ENCODE measurements at places on chromosomes 7 and 10.

DNA sequence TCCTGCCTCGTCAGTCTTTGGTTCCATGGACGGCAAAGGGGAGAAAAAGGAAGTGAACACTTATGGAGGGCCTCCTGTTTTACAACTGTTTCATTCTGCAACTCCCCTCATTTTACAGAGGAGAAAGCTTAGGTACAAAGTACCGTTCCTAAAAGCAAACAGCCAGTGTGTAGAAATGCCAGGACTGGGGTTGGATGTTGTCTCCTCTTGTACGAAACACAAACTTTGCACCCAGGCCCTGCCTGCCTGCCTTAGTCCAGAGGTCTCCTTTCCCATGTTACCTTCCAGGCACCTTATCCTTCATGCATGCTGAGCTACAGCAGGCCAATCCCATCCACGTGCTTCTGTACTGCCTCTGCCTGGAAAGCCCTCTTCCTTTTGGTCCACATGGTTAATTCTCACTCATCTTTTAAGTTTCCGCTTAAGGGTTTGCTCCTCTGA, 86.0 kb downstream of the ICA1 start:
- no peak for DNase-seq

DNA sequence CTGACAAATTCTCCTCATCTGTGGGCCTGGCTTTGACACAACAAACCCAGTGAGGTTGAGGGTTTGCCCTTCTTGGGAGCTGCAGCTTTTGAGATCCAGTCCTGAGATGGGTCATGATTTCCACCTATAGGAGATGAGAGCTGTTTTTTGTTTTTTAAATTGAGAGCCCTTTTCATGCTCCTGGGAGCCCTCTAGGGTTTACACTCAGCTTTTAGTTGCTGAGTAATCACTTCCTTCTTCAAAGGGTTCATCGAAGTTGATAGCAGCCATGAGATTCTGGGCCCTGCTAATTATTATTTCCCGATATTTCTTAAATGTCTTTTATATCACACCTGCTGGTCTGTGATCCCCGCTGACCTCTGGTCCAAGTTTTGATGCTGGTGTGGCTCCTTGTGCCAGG, 47.3 kb upstream of the VIPR2 start:
- no peak for DNase-seq

GRCh38 chr7:141752634-141753033, 11.3 kb upstream of the TAS2R3 start:
- no peak for DNase-seq

DNA sequence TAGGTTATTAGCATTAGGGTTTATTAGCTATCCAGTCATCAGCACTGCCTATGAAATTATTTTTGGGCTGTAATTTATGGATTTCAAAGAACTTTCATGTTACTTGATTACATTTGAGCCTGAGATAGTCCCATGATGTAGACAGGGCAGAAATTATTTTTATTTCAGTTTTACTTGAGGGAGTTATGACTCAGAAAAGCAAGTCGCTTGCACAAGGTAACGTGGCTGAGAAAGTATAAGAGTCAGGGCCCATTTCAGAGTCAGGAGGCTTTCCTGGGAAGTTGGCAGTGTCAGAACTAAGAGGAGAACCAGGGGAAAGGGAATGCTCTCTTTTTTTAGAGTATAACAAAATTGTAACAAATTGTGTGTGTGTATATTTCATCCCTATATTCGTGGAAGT, 16.5 kb downstream of the GATA3 start:
- no peak for DNase-seq

DNA sequence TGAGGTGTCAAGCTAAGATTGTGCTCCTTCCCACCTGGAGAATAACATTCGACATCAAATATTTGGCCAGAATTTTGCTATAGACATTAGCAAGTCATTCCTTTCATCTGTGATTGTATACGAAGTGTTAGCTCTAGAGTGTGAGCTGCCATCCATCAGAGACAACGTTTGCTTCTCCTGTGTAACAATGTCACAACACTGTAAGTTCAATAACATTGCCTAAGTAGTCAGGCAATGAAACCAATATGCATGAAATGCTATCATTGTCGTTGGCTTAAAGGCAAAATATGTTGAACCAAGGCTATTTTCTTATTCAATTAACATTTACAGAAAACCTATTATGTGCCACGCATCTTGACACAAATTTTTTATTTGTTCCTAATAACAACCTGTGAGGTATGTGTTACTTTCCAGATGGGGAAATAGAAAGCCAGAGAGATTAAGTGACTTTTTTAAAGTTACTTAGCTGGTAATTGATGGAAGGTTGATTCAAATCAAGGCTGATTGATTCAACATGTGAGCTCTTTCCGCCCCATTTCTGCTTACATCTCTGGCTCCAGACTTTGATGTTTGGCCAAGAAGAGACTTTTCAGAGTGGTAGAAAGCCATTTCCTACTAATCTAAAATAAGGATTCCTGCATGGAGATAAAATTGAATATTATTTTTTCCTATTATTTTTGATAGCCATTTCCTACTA, 32.0 kb downstream of the BET1 start:
- no peak for DNase-seq

DNA sequence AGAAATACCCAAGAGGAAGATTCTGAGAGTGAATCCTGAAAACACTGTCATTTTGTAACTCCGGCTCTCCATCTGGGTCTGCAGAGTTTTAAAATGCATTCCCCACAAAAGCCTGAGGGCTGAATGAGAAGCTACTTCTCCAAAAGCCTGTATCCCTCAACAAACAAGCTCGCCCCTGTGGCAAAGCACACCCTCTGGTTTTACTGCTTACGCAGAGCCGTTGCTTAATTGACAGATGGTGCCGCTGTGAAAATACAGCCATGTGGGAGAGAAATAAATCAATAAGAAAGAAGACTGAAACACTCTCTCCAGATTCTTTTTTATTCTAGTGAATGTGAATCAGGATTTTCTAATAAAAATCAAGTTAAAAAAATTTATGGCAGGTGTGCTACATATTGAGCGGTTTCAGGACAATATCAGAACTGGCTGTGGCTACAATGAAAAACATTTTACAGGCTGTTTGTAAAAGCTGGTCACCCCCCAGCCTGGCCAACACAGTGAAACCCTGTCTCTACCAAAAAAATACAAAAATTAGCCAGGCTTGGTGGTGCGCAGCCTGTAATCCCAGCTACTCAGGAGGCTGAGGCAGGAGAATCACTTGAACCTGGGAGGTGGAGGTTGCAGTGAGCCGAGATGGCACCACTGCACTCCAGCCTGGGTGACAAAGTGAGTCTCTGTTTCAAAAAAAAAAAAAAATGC, 32.5 kb downstream of the C7orf33 start:
- DNase-seq: no peak

DNA sequence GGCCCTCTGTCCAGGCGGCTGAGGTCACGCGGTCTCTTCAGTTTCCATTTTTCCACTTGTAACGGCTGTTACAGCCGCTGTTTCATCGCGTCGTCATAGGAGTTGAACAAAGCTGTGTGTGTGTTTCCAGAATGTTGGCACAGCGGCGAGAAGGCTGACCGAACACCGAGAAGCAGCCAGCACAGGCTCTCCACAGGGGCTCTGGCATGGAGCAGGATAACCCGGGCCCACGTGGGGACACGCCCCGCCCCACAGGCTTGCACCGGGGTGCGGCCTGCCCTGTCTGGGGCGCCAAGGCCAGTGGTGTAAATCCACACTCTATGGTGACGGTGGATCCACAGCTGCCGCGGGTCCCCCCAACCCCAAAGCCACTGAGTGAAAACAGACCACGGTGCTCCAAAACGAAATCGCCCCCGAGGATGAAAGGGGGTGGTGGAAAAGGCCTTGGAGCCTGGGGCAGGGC, 448.2 kb downstream of the DNAJB6 start:
- DNase-seq: no peak

DNA sequence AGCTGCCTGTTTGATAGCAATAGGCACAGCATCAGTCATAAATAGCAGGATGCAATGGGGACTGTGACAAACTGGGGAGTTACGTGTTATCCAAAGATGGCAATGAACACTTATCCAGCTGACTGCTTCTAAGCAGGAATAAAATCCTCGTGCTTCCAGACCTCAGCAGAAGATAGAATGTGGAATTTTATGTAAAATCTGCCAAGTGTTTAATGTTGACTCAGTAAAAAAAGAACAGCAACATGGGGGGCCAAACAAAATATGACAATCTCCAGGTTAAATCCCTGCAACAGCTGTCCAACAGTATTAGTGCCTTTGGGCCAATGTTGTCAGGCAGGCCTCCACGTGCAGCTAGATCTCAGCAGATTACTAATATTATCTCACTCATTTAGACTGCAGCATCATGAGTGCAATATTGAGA, 127.3 kb downstream of the SEMA3C start:
- DNase-seq: no peak

DNA sequence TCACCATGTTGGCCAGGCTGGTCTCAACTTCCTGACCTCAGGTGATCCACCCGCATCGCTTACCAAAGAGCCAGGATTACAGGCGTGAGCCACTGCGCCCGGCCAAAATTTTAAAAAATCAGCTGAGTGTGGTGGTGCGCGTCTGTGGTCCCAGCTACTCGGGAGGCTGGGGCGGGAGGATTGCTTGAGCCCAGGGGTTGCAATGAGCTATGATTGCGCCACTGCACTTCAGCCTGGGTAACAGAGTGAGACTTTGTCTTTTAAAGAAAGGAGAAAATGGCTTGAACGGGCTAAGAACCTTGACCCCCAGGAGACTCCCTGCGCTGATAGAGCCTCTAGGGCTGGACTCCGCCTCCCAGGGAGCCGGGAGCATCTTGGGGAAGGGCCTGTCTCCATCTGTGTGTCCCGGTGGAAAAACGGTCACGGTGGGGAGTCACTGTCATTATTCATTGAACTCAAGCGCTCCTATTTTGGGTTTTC, 760 bp upstream of the KCTD7 start:
- DNase-seq: no peak

GRCh38 chr7:117616694-117617093, 136.9 kb downstream of the CFTR start:
- no peak for DNase-seq

- DNase-seq: no peak
Observed at GRCh38 chr7:78695826-78696225, 757.6 kb downstream of the MAGI2 start.

- no peak for DNase-seq
Observed at GRCh38 chr7:30937416-30937815, 25.8 kb downstream of the AQP1 start.

- DNase-seq: no peak
Observed at GRCh38 chr7:19080093-19080492, 37.3 kb downstream of the TWIST1 start.

- no peak for DNase-seq
Observed at GRCh38 chr7:18498341-18498740, 2.8 kb downstream of the HDAC9 start.

DNA sequence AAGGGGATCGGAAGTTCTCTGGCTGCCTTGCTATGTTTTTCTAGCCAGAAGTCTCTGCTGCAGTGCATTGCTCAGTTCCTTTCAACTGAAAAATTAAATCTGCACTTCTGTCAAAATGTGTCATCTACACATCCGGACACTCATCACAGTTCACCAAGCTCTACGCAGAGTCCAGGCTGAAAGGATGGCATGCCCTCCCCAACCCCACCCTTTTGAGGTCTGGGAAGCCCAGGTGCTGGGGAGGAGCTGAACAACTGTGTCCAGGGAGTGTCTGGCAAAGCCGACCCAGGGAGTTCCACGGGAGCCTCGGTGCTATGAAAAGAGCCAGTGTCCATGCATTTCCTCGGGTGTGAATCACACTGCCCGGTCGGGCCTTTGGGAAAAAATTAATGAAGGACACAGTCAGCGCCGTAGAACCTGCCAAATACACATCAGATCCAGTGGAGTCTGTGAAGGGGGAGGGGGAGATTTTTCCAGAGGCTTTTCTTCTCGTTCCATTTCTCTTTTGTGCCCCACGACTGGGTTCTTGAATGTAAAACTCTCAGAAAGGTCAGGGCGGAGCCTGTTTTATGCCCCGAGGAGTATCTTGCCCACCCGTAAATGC, 757 bp upstream of the PALS2 start:
- DNase-seq: no peak

DNA sequence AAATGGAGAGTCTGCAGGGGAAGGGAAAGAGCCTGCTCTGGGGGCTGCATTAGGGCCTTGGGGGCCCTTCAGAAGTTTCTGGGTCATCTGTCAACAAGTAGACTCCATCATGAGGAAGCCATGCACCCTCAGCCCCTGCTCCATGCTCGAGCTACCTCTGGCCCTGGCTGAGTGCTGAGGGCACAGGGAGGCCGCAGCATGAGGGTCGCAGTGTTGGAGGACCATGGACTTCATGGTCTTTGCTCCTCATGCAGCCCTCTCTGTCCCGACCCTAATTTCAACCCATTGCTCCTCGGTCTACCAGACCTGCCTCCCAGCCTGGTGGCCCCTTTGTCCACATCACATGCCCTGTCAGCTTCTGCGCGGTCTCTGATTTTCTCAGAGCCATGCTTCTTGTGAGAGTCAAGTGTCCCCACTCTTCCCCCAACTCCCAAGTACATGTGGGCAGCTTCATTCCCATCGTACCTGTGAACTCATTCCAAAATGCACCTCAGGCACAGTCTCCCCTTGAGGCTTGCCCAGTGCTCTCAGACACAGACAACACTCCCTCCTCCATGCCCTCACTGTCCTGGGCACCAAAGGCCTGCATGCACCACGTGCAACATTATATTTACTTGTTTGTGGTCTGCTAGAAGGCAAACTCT, 14.7 kb downstream of the ZNF488 start:
- DNase-seq: no peak

- DNase-seq: no peak
Observed at GRCh38 chr10:127871631-127872010, 21.1 kb downstream of the CLRN3 start.

DNA sequence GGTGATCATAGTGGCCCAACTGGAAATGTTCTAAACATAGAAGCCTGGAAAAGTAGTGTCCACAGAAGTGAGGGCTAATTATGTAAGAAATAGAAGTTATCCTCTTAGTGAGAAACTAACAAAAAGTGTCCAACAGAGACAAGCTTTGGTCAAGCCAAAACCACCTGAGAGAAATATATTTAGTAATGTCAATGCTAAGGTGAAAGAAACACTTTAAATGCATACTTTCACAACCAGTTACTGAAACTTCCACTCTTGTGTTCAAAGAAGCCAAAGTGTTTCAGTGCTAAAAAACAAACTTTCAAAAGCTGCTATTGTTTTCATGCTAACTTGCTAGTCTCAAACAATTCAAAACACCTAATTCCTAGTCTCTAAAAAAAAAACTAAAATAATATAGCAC, 18.1 kb downstream of the RAB11FIP2 start:
- no peak for DNase-seq

DNA sequence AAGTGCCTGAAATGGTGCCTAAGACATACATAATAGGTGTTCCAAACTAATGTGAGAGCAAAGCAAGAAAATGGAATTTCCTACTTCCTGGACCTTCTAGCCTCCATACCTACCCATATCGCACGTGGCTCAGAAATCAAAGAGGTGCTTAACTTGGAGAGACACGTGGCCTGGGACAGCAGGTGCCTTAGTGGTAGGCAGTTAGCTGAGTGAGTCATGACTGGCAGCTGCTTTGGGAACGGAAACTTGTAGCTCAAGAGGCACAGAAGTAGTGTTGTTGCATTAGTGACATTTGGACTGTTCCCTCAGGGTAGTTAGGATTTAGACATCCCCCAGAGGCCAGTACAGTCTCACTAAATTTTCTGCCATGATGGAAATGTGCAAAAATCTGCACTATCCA, 12.0 kb upstream of the BMPER start:
- DNase-seq: no peak

- no peak for DNase-seq
Observed at GRCh38 chr10:17134737-17135260, 5.2 kb upstream of the CUBN start.

Data from stimulated activated CD4-positive, alpha-beta T cell treated with anti-CD3 and anti-CD28 coated beads, Interleukin-1b, Interleukin-23, amount 100 ng/mL, for 24 hours (primary cell).